ENCODE measurements at places on chromosomes 4 and X.

- DNase-seq: no peak
Observed at GRCh38 chrX:13036896-13037295, 7.5 kb downstream of the FAM9C start.

DNA sequence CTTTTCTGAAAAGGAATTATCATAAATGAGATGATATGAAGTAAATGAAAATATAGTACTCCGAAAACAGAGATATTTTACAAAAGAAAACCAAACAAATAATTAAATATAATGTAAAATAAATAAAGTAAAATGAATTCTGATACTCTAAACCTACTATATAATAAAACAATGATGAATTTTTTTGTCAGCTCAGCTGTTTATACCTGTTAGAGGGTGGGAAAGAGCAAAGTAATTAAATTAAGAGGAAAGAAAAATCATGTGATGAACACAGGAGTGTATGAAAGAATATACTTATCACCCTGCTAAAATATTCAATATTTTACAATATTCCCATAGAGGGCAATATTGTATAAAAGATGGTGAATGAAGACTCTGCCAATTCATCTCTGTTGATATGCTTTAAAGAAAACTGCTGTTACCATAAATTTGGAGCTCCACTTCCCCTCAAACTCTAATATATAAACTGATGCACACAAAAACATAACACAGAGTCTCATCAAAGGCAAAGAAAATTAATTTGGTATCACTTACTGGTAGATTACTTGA lies 6.5 kb upstream of the NDST4 start:
- DNase-seq: no peak

DNA sequence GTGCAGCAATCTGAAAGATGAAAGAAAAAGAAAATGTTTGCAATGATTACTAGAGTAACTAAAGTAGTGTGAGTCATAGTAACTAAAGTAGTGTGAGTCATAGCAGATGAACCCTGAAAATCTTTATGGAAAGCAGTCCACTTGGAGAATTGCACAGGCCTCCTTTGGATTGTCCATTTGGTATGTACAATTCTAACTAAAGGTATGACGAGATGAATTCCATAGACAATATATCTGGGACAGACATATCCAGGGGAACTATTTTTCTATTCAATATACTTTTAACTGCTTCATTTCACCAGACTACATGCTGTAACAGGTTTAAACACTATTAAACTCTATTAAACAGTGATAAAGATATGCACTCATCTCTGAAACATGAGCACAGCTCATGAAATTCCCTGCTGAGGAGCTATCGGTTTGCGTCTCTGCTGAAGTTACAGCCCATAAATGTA lies 798.7 kb downstream of the PCDH7 start:
- peak; percentile 55 for DNase-seq

DNA sequence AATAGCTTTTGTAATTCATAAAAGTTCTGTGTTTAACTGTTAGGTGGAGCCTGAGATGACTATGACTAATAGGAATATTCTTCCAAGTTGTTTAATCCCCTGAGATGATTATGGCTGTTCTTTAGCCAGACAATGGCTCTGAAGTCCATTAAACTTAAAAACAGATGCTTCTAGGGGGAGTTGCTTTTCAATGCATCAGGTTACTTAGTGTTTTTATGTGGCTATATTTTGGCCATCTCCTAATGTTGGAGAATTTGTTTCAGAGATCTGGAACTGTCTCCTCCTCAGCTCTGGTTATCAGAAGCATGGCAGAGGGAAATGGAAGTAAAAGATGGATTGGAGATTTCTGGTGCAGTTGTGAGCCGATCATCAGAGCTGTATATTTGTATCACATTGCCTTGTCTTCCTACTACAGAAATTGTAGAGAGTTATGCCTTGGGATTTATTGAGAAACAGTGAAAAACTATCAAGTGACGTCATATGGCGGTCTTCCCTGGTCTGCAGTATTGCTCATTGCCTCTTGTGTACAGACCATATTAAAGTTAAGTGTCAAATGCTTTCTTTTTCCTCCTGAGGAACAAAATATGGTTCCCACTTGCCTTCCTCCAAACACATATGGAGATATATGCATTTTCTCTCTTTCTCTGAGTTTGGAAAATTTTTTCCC lies 29.8 kb downstream of the SGMS2 start:
- peak; percentile 60 for DNase-seq

GRCh38 chrX:154751203-154751668 lies 359 bp upstream of the GAB3 start:
- no peak for DNase-seq

- DNase-seq: peak; percentile 92
Observed at GRCh38 chr4:150176547-150176946, 98.3 kb downstream of the DCLK2 start.

- no peak for DNase-seq
Observed at GRCh38 chrX:143663755-143664154, 27.9 kb upstream of the SLITRK4 start.

- DNase-seq: peak; percentile 21
Observed at GRCh38 chrX:34578237-34578636, 78.8 kb downstream of the TMEM47 start.

DNA sequence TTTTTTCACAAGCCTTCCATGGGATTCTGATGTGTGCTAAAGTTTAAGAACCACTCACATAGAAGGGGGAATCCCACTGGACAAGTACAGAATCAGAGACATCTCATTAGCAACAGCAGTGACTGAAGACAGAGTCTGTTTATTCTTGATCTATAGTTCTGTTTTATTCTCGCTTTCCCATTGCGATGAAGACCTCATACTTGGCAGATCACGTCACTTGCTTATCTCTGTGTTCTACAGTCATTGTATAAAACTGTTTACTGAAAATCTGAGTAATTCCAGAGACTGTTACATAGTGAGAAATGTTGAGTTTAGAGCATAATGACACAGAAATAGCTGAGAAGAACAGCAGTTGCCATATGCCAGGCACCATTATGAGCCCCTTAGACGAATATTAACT lies 185.5 kb downstream of the PTTG2 start:
- DNase-seq: peak; percentile 48

GRCh38 chr4:113601636-113602035 lies 159.9 kb downstream of the CAMK2D start:
- no peak for DNase-seq

DNA sequence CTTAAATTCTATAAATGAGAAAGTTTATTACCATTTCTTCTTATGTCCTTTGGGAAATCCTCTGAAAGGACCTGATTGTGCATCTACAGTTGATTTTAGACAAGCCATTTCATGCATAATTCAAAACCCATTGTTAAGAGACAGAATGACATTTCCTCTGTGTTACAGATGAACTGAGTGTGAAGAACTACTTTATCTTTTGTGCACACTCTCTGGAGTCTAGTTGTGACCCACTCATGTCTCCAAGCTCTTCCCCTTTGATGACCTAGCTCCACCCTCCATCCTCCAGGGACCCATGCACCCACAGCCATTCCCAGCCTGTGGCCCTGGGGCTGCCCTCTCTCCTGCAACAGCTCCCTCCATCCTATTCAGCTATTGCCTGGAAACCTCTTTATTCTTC lies 57.5 kb upstream of the BMPR1B start:
- DNase-seq: no peak

- no peak for DNase-seq
Observed at GRCh38 chr4:112332398-112332797, 35.2 kb downstream of the ALPK1 start.

GRCh38 chr4:6622744-6623143 lies 17.7 kb upstream of the MRFAP1 start:
- no peak for DNase-seq

All from fibroblast of skin of abdomen (primary cell).